ENCODE measurements at places on chromosomes 12 and 14. TPM values are rescaled to one million over a fixed set of nuclear protein-coding genes. Genes with fewer than 3 reads are reported as not detected.

DNA sequence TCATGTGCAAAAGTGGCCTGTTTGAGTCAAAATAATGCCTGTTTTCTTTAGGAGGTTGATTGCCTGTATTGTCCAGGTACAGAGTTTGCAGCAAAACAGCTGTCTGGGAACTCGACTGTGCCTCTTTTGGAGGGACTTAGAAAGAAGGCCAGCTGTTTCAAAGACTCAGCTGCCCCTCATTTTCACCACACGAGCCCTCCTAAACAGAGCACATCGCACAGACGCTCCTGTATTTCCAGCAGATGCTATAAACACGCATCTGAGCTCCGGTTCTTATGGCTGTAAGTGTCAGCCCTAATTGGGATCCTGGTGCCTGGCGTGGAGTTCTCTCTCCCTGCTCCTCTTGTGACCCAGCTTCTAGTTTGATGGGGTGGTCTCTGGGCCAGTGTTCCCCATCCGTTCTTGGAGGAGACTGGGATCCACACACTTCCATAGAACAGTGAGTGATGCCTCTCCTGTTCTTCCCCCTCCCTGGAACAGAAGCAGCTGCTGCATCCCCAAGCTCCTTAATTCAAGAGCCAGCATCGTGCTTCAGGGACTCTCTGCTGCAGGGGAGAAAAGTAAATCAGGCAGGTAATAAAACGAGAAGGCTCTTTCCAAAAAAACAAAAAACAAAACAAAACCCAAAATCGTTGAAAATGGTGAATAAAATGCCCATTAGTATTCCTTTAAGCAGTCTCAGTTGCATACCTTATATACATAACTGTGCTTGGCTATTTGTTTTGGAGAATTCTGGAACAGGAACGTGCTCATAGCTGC is 269.0 kb downstream of the SLC15A4 start:
- H3K4me1 ChIP-seq: no peaks in the 10 kb centered on the region
- H3K27ac ChIP-seq: no peak overlapping the region
- no peaks in the 10 kb centered on the region for H3K36me3 ChIP-seq
- DNase-seq: no peak
- no peak overlapping the region for H3K4me3 ChIP-seq

DNA sequence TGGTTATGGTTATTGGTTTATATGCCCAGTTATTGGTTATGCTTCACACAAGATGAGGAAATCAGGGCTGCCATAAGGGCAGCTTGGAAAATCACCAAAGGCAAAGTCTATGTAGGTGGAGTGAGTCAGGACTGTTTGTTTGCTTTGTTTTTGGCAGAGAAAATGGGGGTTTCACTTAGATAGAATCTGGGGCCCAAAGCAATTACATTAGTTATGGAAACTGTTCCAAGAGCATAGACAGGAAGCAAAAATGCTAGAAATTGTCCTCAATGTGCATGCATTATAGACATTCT is 2.2 kb downstream of the VAMP1 start:
- H3K4me3 ChIP-seq: no peak overlapping the region
- H3K36me3 ChIP-seq: peaks cover 11% of the 10 kb centered on the region
- no peak overlapping the region for H3K27ac ChIP-seq
- no peak for DNase-seq

DNA sequence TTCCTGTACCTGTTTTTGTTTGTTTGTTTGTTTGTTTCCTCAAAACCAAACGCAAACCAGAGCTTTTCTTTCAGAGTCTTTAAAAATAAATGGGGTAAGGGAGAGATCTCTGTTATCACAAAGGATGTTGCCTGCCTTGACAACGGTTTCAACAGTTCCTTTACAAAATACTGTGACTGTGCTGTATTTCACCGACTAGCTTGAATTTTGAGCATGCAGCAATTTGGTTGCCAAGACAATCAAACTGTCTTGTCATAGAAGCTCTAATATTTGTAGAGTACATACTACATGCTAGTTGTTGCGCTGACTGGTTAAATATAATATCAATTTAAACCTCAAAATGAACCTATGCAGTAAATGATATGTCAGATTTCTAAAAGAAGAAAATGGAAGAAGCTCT is 22.4 kb upstream of the TCP11L2 start:
- peaks cover 3% of the 10 kb centered on the region for H3K36me3 ChIP-seq
- no peaks in the 10 kb centered on the region for H3K27me3 ChIP-seq
- DNase-seq: no peak
- H3K27ac ChIP-seq: no peak overlapping the region
- H3K4me3 ChIP-seq: no peak overlapping the region

- DNase-seq: no peak
- H3K27me3 ChIP-seq: no peaks in the 10 kb centered on the region
- H3K4me3 ChIP-seq: no peak overlapping the region
- peaks cover 7% of the 10 kb centered on the region for H3K36me3 ChIP-seq
- peak overlapping the region; percentile 56 for H3K27ac ChIP-seq
Measured at GRCh38 chr14:69643430-69644200, 32.2 kb downstream of the SUSD6 start.

TSPAN11 gene
- total RNA-seq: 0.87 TPM

GRCh38 chr14:61478971-61479473 is 157.6 kb downstream of the PRKCH start:
- peaks cover 49% of the 10 kb centered on the region for H3K4me1 ChIP-seq
- H3K27me3 ChIP-seq: no peaks in the 10 kb centered on the region
- no peaks in the 10 kb centered on the region for H3K36me3 ChIP-seq
- no peak overlapping the region for H3K27ac ChIP-seq
- no peak for DNase-seq
- no peak overlapping the region for H3K4me3 ChIP-seq

GRCh38 chr12:40515041-40515816 is 177.0 kb upstream of the CNTN1 start:
- no peak overlapping the region for H3K27ac ChIP-seq
- DNase-seq: no peak
- no peaks in the 10 kb centered on the region for H3K27me3 ChIP-seq

OR6C76 gene
- not detected for total RNA-seq

GRCh38 chr12:38157274-38157932 is 159.2 kb upstream of the ALG10B start:
- H3K4me3 ChIP-seq: no peak overlapping the region
- DNase-seq: peak; percentile 62
- H3K27me3 ChIP-seq: no peaks in the 10 kb centered on the region
- H3K27ac ChIP-seq: no peak overlapping the region
- H3K36me3 ChIP-seq: peaks cover 2% of the 10 kb centered on the region

DNA sequence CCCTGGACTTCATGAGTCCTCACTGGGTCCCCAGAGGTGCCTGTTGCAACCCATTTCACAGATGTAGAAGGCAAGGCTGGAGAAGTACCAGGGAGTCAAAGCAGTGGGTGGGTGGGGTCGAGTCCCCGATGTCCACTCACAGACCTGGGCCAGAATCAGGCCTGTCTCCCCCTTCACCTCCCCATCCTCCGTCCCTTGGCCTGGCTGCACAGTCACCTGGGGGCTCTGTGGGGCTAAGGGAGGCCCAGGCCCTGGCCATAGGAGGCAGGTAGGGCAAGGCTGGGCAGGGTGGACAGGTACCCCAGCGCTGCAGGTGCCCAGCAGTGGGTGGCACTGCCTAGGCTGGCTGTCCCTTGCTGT is 29.5 kb downstream of the RTL1 start:
- H3K27ac ChIP-seq: no peak overlapping the region
- no peaks in the 10 kb centered on the region for H3K36me3 ChIP-seq
- no peaks in the 10 kb centered on the region for H3K27me3 ChIP-seq
- no peak overlapping the region for H3K4me3 ChIP-seq
- H3K4me1 ChIP-seq: no peaks in the 10 kb centered on the region

- H3K4me1 ChIP-seq: peaks cover 67% of the 10 kb centered on the region
- peak overlapping the region; percentile 96 for H3K27ac ChIP-seq
- no peaks in the 10 kb centered on the region for H3K27me3 ChIP-seq
- no peak overlapping the region for H3K4me3 ChIP-seq
- H3K36me3 ChIP-seq: peaks cover 5% of the 10 kb centered on the region
- no peak for DNase-seq
Measured at GRCh38 chr12:91098461-91098860, 12.8 kb downstream of the LUM start.

DNA sequence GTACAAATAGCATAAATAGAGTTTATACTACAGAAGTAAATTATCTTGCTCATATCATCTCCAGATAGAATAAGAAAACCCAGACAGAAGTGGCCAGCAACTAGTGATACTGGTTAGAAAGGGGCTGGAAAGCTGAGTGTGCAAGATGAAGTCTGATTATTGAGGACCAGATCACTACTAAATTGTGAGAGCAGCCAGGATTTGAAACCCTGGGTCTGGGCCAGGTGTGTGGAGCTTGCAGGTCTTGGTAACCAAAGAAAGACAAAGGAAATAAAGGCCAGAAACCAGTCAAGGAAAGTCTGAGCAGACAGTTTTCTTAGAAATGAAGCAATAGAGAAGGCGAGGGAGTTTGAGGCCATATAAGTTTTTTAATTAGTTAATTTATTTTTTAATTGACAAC is 611.8 kb downstream of the ETNK1 start:
- H3K4me1 ChIP-seq: peaks cover 12% of the 10 kb centered on the region
- no peaks in the 10 kb centered on the region for H3K27me3 ChIP-seq
- no peak overlapping the region for H3K4me3 ChIP-seq
- DNase-seq: no peak
- H3K27ac ChIP-seq: no peak overlapping the region
- no peaks in the 10 kb centered on the region for H3K36me3 ChIP-seq

CELA1 gene
- total RNA-seq: not detected

- peaks cover 25% of the 10 kb centered on the region for H3K4me1 ChIP-seq
- peaks cover 4% of the 10 kb centered on the region for H3K36me3 ChIP-seq
- H3K4me3 ChIP-seq: peak overlapping the region; percentile 2
- H3K27ac ChIP-seq: peak overlapping the region; percentile 56
Measured at GRCh38 chr14:56310643-56311042, 192.4 kb downstream of the PELI2 start.

PPP1R36 gene
- 1.1 TPM for total RNA-seq

TSHR gene
- total RNA-seq: not detected

Data from chondrocyte (in vitro differentiated cells).